ENCODE measurements at places on chromosomes 7 and 10. TPM values are rescaled to one million over a fixed set of nuclear protein-coding genes. Genes with fewer than 3 reads are reported as not detected.

The GPNMB gene
- 0.98 TPM for total RNA-seq

The COMMD3 gene
- total RNA-seq: 27.4 TPM

The RPEL1 gene
- not detected for total RNA-seq

The TEX36 gene
- total RNA-seq: not detected

The HYCC1 gene
- 37.4 TPM for total RNA-seq

All from airway epithelial cell (primary cell).